Suprapubic skin (tissue), 4 donors: ENCODE measurements at places on chromosomes 6 and 20.

DNA sequence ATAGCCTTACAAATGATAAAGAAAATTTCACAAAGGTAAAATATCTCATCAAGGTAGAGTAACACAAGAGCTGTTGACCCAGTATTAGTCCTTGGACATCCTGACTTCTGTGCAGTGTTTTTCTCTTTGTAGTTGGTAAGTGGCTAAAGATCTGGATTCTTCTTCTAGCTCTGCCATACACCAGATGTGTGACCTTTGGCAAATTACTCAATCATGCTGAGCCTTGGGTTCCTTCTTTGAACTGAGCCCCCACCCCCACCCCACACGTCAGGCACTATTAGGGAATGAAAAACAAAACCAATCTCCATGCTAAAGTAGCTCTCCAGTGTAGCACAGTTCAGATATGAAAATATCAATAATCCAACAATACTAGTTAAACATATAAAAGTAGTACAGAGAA, 15.1 kb upstream of the TRIM39 start:
- no peak for DNase-seq

DNA sequence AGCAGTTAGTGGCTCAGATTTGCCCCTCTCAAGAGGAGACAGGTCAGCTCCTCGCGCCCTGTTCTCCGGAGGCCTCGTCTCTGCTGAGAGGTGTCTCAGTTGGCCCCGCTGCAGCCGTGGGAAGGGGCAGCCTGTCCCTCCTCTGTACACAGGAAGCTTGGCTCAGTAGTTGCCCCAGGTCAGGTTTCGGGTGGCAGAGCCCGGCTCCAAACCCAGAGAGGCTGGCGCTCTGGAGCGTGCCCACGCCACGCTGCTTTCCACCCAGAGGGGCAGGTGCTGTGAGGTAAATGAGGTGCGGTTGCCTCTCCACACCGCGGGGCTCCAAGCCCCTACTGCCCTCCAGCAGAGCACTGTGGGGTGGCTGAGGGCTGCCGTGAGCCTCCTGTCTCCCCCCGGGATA, 16.0 kb downstream of the DYNLT1 start:
- DNase-seq, result no peak

GRCh38 chr6:102389994-102390393, 996.5 kb downstream of the GRIK2 start:
- no peak for DNase-seq

- DNase-seq, result no peak
These were observed 800.1 kb downstream of the TFAP2A start for GRCh38 chr6:9614778-9615177.

- DNase-seq, result no peak
These were observed 17.2 kb upstream of the PCK1 start for GRCh38 chr20:57543754-57544153.

GRCh38 chr6:131917318-131917717, 33.9 kb downstream of the CCN2 start:
- no peak for DNase-seq

DNA sequence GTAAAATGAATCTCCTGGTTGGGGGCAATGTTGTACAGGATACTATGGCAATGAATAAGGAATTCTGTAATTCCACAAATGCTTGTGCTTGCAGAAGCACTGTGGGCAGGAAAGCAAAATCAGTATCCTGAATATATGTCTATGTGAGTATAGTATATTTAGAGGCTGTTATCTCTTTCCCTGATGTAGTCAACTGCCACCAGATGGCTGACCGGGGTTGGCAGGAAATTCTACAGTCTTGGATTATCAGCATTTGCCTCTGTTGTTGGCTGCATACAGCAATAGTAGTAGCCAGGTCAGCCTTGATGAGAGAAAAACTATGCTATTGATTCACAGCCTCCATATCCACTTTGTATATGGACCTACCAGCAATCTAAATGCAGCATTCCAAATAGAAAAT, 425.1 kb upstream of the JAG1 start:
- DNase-seq, result no peak

DNA sequence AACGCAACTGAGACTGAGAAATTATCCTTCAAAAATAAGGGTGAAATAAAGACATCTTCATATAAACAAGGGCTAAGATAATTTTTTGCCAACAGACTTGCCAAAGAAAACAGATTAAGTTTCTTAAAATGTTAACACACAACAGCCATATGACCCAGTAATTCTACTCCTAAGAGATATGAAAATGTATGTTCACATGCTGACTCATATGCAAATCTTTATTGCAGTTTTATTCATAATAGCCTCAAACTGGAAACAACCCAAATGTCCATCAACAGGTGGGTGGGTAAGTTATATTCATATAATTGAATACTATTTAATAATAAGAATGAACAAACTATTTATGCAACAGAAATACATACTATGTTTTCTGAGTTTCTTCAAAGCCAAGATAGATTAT, 140.1 kb downstream of the REV3L start:
- no peak for DNase-seq

DNA sequence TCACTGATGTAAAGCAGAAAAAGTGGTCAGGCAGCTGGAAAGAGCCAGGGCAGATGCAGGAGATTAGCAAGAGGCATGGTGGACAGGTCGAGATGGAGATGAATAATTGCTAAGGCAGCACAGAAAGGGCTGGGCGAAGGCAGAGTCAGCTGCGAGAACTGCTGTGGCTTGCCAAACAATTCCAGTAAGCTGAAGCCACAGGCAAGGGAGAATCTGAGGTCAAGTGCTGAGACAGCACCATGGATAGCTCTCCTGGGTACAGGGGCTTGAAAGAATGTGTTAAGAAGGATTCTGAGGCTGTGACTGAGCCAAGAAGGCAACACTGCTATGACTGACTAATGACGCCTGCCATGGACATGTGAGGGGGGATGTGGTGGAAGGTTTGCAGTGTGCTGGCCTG, 220.8 kb upstream of the FOXA2 start:
- DNase-seq, result no peak

DNA sequence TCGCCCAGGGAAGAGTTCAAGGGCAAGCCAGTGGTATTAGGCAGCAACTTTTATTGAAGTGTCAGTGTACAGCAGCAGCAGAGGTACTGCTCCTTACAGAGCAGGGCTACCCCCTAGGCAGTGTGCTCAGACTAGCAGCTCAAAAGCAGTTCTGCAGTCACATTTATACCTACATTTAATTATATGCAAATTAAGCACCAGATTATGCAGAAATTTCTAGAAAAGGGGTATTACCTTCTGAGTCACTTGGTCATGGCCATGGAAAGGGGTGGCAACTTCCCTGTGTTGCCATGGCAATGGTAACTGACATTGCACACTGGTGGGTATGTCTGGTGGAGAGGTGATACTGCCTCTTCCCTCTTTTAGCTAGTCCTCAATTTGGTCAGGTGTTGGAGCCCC, 2.1 kb upstream of the ZKSCAN4 start:
- DNase-seq, result no peak

DNA sequence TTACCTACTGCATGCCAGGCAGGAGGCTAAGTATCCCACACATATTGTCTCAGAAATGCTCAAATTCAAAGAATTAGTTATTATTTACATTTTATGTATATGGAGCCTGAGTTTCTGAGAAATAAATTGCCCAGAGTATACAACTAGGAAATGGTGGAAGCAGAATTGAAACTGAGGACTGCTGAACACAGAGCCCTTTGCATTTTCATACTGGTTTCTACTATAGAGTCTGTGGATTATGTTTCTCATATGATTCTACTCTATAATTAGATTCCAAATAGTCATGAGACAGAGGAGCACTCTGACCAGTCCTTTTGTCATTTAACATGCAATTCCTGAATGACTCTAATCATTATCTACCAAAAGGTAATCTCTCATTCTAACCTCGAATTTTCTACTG, 254.3 kb downstream of the LMBRD1 start:
- DNase-seq, result no peak

- DNase-seq, result no peak
These were observed 28.5 kb downstream of the TRERF1 start for GRCh38 chr6:42423244-42423643.

GRCh38 chr6:155493026-155493693, 37.5 kb upstream of the NOX3 start:
- DNase-seq, result no peak

- DNase-seq, result no peak
These were observed 120.7 kb upstream of the ADGRF1 start for GRCh38 chr6:47162793-47163192.

DNA sequence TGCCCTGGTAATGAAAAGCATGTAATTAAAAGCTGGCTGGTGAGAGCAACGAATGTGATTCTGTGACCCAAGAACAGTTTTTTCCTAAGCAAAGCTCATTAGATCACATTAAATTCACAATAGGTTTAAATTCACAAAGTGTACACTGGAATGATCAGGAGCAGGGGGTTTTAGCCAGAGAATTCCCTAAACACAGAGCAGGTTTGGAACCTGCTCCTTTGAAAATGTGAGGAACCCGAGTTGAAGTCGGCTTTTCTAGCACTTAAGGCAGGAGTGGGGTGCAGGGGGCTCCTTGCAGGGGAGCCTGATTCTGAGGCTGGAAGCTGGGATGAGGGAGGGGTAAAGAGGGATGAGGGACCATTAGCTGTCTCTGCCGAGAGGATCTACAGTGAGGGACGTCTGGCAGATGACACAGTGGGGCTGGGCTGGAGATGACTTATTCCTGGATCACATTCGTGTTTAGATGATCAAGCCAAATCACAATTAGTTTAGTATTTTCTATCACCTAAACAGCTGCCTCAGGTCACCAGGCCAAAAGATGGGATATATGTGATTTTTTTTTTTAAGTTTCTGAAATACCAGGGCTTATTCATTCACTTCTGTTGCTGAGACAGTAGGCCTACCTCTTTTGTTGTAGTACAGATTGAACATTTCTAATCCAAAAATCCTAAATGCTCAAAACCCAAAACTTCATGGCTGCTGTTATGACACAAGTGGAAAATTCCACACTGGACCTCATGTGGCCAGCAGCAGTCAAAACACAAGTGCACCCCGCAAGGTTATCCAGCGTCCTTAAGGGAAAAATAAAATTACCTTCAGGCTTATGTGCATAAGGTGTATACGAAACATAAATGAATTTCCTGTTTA, 93.1 kb upstream of the HIVEP1 start:
- DNase-seq, result no peak

GRCh38 chr6:145829950-145830349, 15.4 kb upstream of the FBXO30 start:
- no peak for DNase-seq

- DNase-seq, result no peak
These were observed 2.2 kb upstream of the QKI start for GRCh38 chr6:163412341-163412740.

GRCh38 chr6:74604279-74604678, 601.6 kb downstream of the COL12A1 start:
- DNase-seq, result no peak

GRCh38 chr6:3013901-3014674, 14.4 kb downstream of the NQO2 start:
- DNase-seq, result no peak

GRCh38 chr20:43662943-43663655, 3.8 kb upstream of the MYBL2 start:
- DNase-seq, result no peak

GRCh38 chr6:118298476-118299427, 249.3 kb upstream of the PLN start:
- no peak for DNase-seq

DNA sequence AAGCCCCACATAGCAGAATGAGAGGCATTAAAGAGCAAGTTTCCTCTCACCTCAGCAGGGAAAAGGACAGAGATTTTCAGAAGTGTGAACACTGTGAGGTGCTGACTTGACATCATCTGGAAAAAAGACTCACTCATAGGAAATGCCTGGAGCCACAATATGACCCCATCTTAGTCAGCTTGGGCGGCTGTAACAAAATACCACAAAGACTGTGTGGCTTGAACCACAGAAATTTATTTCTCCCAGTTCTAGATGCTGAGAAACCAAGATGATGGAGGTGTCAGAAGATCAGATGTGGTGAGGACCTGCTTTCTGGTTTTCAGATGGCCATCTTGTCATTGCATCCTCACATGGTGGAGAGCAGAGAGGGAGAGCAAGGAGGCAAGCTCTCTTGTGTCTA, 253.1 kb downstream of the ADGB start:
- no peak for DNase-seq

GRCh38 chr6:148479497-148479896, 136.9 kb downstream of the SASH1 start:
- no peak for DNase-seq

DNA sequence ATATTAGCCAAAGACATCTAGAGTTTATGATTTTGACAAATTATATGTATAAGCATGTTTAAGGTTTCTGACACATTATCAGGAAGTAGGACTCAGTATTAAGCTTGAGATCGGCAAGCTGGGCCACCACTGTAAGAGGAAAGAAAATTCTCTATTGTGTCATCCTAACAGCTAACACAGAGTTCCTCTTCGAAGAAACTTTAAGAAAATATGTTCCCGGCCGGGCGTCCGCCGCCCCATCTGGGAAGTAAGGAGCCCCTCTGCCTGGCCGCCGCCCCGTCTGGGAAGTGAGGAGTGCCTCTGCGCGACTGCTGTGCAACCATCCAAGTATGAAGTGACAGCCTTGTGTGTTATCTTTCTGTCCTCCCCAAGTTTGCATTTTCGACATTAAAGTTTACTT, 23.0 kb downstream of the USP49 start:
- DNase-seq, result no peak

- DNase-seq, result no peak
These were observed 8.4 kb upstream of the GLP1R start for GRCh38 chr6:39040080-39040673.
